Activated CD4-positive, alpha-beta T cell treated with anti-CD3 and anti-CD28 coated beads, Interleukin-2, Interleukin-6, amounts not matched to agents 100 ng/mL and 50 ng/mL, durations not matched to agents 16 hours and 8 hours (primary cell): ENCODE measurements at places on chromosomes 1 and 21.

GRCh38 chr1:8908388-8909151 lies 30.1 kb upstream of the ENO1 start:
- DNase-seq = no peak

DNA sequence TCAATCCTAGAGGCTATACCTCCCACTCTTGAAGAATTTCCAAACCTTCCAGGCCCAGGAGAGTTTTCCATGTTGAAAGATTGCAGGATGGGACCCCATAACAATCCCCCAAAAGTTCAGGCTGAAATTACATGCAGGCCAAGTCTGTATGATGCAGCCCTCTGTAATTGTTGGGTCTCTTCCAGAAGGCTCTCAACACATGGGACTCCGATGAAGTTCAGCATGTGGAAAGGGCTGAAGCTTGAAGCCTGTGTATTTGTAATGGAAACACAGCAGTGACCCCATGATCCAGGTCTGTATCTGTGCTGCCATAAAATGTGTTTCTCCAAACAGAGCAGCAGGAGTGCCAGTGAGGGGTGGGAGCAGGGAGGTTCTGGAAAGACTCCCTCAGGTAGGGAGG lies 202.5 kb upstream of the LYPLAL1 start:
- DNase-seq = no peak

DNA sequence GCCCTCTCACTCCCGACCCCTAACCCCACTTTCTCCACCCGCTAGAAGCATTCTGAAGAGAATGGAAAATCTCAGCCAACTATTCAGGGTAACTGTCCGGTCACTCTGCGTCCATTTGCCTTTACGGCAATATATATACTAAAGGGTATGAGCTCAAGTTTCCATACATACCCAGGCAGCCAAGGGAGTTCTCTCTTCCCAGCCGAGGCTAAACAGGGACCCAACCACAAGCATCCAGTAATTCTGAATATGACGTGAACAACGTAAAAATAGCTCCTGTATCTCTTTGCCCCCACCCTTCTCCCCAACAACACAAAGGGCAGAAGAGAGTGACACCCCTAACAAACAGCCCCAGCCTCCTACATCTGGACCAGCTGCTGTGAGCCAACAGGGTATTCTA lies 67.7 kb downstream of the SSBP3 start:
- DNase-seq = no peak

DNA sequence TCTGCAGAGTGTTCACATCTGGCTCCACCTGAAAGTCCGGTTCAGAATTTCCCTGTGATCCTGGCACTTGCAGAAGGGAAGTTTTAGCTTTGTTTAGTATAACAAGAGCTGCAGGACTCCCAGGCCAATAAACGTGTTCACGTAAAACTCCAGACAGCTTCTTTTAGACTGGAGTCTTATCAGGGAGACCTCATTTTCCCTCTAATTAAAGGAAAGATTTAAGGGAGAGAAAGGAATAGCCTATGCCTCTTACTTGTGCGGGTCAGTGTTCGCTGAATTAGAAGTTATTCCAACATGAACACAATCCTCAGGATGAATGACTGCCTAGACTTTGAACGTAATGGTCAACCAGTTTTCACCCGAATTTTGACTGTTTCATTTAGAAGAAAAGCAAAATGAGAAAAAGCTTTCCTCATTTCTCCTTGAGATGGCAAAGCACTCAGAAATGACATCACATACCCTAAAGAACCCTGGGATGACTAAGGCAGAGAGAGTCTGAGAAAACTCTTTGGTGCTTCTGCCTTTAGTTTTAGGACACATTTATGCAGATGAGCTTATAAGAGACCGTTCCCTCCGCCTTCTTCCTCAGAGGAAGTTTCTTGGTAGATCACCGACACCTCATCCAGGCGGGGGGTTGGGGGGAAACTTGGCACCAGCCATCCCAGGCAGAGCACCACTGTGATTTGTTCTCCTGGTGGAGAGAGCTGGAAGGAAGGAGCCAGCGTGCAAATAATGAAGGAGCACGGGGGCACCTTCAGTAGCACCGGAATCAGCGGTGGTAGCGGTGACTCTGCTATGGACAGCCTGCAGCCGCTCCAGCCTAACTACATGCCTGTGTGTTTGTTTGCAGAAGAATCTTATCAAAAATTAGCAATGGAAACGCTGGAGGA lies 202.1 kb upstream of the SGIP1 start:
- DNase-seq = peak; percentile 76

- no peak for DNase-seq
These were observed 33.5 kb downstream of the PROX1 start for GRCh38 chr1:214021321-214021720.

DNA sequence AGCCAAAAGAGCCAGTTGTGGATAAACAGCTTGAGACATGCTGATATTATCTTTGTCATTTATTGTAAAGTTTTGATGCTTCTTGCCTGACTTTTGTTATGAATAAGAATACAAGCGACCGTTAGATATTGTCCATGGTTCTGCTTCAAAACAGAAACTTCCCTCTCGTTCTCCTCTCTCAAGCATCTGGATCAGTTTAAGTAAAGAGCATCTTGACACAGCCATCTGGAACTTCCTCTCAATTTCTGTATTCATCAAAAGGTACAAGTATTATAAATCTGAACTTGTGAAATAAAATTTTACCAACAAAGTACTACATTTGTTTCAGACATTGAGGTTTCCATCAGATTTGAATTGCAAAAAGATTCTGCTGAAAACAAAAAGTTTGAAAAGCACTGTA lies 36.4 kb upstream of the CLDN14 start:
- no peak for DNase-seq

GRCh38 chr1:173997791-173998190 lies 24.4 kb downstream of the RC3H1 start:
- no peak for DNase-seq

- DNase-seq = no peak
These were observed 364.2 kb upstream of the VAMP3 start for GRCh38 chr1:7406641-7407543.

- no peak for DNase-seq
These were observed 52.5 kb downstream of the LRRC8C start for GRCh38 chr1:89685461-89685860.

GRCh38 chr1:221815660-221816059 lies 73.8 kb upstream of the DUSP10 start:
- no peak for DNase-seq

- no peak for DNase-seq
These were observed 27.3 kb upstream of the ZNF496 start for GRCh38 chr1:247358920-247359319.

DNA sequence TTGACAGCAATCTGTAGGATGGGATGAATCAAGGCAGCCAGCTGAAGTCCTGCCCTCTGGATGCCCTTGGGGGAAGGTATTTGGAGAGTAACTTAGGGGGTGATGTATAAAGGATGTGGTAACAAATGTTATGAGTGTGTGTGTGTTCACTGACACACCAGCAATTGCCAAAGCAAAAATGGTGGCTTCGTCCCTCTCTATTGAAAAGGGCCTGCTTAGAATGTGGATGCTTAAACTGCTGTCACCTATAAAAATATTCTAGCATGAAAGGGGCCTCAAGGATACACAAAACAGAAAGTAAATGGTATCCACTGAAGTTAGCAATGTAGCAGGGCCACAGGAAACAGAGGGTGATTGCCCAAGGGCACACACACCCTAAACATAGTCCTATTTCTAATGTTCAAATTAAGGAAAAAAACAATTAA lies 15.1 kb upstream of the AIM2 start:
- DNase-seq = peak; percentile 66

DNA sequence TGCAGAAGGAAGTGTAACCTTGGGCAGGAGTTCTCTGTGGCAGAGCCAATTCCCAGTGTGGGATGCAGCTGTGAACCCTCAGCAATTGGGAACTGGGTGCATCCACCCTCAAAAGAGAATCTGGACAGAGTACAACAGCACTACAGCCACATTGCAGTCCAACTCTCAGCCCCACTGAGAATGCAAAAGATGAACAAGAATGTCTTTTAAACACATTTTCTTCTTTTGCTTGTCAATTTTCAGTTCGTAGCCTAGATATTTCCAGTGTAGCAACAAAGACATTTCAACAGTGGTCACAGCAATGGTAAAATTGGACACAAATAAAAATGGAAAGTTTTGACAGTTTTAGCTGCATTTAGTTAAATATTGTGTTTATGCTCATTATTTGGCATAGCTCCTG lies 114.0 kb upstream of the APP start:
- DNase-seq = no peak

GRCh38 chr1:72635719-72636118 lies 353.4 kb upstream of the NEGR1 start:
- DNase-seq = no peak

DNA sequence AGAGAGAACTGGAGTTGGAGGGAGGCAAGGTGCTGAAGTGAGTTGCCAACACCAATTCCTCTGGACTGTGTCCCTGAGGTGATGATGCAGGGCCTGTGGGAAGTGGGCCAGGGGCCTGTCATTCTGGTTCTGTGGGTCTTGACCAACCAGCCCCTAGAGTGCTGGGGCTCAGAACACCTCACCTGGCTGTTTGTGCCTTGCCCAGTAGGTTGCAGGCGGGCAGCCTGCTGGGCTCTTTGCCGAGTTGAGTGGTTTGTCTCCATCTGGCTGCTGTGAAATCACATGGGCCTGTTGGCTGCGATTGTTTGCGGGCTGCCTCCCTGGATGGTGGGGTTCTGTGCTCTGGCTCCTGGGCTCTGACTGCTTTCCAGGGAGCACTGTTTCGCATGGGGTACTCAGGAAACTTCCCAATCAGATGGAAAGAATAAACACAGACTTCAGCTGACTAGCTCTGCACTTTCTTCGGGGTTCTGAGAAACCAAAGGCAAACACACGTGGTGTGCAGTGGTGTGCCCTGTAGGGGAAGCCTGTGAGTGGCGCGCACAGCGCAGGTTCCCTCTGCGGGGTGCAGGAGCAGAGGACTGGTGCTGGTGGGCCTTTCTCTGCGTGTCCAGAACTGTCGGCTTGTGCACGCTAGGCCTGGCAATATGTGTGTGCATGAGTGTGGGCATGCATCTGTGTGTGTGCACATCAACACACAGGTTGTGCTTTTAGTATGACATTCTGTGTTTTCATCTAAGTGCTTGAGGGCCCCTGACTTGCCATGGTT lies 95.1 kb downstream of the RHOU start:
- no peak for DNase-seq

- DNase-seq = no peak
These were observed 46.9 kb upstream of the DISP3 start for GRCh38 chr1:11431941-11432507.

GRCh38 chr1:183912265-183912886 lies 107.5 kb downstream of the RGL1 start:
- DNase-seq = no peak

DNA sequence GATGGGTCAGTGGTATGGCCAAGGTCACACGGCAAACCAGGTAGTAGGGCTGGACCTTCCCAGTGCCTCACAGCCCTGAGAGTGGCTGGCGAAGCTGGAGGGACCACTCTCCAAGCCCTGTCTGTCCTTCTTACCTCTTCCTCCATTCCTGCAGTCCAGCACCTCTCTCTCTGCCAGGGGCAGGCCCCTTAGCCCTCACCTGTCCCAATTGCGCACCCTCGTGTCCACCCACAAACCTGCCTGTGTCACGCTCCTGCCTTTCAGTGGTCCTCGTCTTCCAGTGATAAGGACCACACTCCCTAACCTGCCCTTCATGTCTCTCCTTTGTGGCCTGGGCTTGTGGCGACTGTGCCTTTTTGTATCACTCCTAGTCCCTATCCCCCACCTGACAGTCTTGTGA lies 3.4 kb downstream of the PODN start:
- DNase-seq = no peak

- no peak for DNase-seq
These were observed 121.7 kb downstream of the SIPA1L2 start for GRCh38 chr1:232508130-232508701.

GRCh38 chr1:207006914-207007313 lies 25.6 kb downstream of the C1orf116 start:
- DNase-seq = no peak

DNA sequence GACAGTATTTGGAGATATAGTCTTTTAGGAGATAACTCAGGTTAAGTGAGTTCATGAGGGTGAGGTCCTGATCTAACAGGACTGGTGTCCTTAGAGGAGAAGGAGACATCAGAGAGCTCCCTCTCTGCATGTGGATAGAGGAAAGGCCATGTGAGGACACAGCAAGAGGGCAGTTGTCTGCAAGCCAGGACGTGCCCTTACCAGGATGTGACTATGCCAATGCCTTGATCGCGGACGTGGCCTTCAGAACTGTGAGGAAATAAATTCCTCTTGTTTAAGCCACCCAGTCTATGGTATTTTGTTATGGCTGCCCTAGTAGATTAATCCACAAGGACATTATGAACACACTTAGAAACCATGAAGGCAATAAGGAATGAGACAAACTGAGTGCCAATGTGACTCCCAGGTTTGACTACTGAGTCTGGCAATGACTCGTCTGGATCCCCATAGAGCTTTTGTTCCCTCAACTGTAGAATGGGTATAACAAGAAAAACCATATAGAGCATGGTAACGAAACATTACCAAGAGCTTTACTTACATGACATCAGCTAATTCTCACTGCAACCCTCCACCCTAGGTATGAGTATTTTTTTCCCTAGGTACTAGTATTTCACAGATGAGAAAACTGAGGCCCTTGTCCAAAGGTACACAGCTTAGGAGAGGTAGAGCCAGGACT lies 6.5 kb downstream of the URB1 start:
- DNase-seq = peak; percentile 12

DNA sequence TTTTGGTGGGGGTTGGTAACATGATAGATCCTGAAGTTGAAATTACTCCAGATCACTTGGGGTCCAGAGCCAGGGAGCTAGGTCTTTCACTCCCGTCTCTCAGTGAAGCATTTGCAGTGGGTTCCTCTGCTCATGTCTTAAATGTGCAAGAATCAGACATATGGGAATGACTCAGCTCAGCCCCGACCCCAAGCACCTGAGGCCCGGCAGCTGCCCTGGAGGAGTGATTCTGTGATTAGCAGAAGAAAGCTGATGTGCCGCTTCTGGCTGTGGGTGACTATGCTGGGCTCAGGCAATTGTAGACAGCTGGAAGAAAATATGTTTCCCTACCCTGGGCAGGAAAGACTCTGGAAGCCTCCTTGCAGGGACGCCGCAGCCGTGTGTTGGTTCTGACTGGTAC lies 601.7 kb downstream of the NPHP4 start:
- no peak for DNase-seq

DNA sequence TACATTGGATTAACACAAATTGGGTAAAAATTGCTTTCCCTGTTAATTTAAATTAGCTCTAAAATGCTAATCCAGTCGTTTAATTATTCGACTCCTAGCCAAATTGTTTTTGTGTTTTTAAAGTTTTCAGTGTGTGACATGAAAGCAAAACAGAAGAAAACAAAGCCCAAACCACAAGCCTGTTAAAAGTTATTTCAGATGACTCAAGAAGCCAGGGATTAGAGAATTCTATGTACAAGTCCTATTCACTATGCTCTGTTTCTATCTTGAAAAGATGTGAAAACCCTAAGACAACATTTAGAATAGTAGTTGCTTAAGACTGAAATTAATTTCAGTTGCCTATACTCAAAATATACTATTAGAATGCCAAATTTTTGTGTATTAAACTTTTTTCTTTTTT lies 294.8 kb upstream of the ADAMTS5 start:
- DNase-seq = no peak

- DNase-seq = no peak
These were observed 1.5 kb upstream of the TSPAN1 start for GRCh38 chr1:46173361-46173856.
